ENCODE measurements at places on chromosomes 7 and 10.

DNA sequence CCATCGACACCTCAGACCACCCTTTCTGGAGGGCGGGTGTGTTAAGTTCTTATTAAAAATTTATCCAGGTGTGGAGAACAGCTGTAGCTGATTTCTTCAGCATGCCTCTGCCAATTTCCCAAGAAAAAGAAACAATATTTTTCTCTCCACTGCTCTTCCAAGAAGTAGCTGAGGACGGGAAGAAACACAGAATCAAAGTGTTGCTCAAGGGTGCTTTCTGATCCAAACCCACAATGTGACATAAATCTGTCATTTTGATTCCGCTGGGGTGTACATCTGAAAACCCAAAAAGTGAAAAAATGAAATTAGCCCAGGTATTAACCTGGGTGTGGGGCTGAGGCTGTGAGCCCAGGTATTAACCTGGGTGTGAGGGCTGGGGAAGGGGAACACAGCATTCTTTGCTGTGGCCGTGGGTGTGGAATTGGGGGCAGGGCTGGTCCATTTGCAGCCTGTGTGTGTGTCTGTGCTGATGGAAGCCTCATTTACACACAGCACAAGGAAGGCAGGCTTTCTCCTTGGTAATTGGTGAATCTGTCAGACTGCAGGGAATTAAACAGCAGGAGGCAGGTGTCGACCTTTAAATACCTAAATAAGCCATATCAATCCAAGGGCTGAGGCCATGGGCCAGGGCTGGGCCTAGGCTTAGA is 48.4 kb upstream of the CCDC3 start:
- DNase-seq = no peak

DNA sequence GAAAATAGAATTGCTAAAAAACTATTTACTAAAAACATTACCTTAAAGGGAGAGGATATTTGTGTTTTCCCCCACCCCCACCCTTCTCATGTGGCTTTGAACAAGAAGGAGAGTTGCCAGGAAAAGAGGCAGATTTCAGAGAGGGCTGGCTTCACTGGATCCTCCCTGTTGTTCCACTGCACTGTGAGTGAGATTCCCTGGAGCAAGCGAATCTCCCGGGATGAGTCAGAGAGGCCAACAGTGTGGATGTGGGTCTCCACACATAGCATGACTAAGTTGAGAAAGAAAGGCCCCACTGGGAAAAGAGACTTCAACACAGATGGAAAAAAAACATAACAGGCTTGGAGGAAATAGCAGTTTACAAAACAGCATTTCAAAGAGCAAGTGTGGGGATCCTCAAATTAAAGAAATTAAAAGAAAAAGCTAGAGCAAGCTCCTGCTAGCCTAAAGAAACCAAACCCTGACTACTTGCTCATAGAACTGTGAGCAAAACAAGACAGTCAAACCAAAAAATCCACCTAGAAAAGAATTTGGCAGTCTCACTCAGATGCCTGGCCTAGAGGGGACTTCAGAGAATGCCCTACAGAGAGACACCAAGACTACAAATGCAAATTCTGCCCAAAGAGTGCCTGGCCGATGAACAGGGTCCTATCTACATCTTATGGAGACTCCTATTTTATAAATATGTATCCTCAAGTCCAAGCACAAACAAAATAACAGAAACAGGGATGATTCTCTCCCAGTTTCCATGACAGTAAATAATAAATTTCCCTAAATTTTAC is 3.4 kb downstream of the CAV1 start:
- no peak for DNase-seq

GRCh38 chr7:120055300-120055699 is 217.7 kb upstream of the KCND2 start:
- DNase-seq = no peak

- DNase-seq = no peak
Measured at GRCh38 chr7:44387389-44387788, 62.0 kb upstream of the CAMK2B start.

Measured in activated T-cell treated with anti-CD3 and anti-CD28 coated beads, Interleukin-2, amount 50 U/mL, for 72 hours (primary cell).